ENCODE measurements at places on chromosomes 5 and 9.

GRCh38 chr5:122126177-122126755, 3.1 kb upstream of the ZNF474 start:
- DNase-seq: no peak

DNA sequence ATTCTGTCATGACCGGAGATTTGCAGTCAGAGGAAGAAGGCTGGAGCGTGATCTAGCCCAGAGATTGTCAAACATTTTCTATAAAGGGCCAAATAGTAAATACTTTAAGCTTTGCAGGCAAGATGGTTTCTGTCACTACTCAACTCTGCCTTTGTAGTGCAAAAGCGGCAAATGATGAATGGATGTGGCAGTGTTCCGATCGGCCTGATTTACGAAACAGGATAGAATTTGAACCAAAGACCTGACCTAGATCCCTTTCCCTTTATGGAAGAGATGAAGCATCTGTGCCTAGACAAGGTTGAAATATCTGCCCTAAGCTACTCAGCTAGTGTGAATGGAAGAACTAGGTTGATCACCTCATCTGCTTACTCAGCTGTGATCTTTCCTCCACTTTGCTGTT, 209.5 kb downstream of the YTHDC2 start:
- DNase-seq: no peak

DNA sequence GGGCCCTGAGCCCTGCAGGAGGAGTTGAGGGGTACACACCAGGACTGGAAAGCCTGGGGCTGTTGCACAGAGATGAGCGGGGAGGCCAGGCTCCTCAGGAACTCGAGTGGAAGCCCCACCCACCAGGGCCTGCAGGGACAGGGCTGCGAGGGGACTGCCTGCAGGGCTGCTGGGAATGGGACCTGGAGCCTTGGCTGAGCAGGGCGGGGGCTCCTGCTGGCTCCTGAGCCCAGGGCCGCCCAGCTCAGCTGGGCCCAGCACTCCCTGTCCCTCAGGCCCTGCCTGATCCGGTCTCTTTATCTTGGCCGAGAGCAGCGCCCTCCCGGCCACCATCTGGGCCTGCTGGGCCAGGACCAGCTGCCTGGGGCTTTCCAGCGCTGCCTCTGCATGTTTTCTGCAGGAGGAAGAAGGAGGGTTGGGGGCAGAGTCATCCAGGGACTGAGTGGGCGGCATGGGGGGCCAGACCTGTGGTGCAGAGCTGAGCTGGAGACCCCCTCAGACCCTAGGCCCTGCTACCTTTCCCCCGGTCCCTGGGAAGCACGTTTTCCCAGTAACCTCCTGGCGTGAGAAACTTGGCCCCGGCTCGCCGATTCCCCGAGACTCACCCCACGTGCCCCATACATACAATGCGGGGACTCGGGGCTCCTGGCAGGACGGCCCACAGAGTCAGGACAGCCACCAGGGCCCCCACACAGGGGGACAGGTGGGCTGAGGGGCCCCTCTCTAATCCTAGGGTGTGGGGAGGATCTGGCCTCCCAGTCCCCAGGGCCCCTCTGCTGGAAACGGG, 9.4 kb downstream of the LCN12 start:
- no peak for DNase-seq

- DNase-seq: no peak
Measured at GRCh38 chr9:120873512-120873911, 3.5 kb downstream of the PHF19 start.

DNA sequence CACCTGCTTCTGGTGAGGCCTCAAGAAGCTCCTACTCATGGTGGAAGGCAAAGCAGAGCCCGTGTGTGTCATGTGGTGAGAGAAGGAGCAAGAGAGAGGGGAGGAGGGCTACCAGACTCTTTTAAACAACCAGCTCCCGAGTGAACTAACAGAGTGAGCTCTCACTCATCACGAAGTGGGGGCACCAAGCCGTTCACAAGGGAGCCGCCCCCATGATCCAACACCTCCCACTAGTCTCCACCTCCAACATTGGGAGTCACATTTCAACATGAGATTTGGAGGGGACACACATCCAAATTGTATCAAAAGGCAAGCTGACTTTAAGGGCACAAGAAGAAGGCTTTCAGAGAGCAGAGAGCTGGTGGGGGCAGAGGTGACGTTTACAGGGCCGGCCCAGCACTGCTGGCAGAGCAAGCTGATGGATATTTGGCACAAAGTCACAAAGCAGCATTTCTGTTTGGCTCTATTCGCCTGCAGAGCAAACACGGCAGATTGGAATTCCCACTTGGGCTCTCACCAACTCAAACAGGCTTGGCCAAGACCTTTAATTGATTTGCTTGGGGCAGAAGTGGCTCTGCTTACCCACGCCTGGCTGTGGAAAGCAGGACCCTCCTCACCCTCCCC, 20.0 kb downstream of the PITX1 start:
- DNase-seq: no peak

Data from suppressor macrophage treated with lipopolysaccharide for 1 hour (primary cell).